ENCODE measurements at places on chromosomes 16 and 17.

- DNase-seq, result no peak
Measured at GRCh38 chr16:81542609-81543570, 98.3 kb downstream of the CMIP start.

GRCh38 chr16:88724855-88725555 is 18.7 kb downstream of the CTU2 start:
- no peak for DNase-seq

- no peak for DNase-seq
Measured at GRCh38 chr17:1174263-1174880, 5.4 kb downstream of the ABR start.

DNA sequence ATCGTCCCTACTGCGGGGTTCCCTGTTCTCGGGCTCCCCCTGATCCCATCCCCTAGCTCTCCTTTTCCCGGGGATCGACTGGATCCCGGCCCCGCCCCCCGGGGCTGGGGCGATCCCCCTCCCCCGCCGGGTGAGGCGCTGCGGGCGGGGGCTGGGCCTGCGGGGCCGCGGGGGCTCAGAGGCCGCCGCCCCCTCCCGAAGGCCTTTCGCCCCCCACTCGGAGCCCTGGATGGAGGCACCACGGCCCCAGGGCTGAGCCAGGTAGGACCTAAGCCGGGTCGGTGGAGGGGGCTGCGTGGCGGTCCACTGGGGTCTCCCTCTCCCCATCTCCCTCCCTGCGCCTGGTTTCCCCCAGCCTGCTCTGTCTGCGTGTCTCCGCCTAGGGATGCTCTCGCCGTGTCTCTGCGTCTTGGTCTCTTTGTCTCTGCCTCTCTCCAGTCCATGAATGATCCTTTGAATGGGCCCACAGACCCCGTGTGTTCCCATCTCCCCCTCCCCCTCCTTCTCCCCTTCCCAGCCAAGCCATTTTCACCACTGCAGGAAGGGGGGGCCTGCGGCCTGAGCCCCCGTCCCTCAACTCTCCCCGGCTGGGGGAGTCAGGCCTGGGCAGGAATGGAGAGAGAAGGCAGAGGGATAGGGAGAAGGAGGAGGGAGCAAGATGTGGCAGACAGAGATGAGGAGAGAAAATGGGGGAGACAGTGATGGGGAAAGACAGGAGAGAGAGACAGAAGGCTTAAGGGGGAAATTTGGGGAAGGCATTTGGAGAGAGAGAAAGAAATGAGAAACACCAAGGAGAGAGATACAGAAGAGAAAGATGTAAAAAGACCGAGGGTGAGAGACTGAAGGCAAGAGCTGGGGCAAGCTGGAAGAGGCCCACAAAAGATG is 1.7 kb upstream of the TMEM256 start:
- DNase-seq, result no peak

DNA sequence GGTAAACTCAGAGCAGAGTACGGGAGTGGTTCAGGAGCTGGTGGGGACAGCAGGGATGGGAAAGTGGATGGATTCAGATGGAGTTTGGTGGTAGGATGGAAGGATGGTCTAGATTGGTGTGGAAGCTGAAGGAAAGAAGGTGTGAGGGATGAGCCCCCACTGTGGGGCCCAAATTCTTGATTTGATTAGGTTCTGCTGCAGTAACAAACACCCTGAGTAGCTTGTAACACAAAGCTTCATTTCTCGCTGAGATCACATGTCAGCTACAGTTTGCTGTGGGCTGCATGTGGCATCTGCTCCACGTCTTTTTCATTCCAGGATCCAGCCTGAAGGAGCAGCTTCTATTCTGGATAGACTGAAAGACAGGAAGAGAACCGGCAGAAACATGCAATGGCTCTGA is 143.8 kb downstream of the IRX3 start:
- no peak for DNase-seq

DNA sequence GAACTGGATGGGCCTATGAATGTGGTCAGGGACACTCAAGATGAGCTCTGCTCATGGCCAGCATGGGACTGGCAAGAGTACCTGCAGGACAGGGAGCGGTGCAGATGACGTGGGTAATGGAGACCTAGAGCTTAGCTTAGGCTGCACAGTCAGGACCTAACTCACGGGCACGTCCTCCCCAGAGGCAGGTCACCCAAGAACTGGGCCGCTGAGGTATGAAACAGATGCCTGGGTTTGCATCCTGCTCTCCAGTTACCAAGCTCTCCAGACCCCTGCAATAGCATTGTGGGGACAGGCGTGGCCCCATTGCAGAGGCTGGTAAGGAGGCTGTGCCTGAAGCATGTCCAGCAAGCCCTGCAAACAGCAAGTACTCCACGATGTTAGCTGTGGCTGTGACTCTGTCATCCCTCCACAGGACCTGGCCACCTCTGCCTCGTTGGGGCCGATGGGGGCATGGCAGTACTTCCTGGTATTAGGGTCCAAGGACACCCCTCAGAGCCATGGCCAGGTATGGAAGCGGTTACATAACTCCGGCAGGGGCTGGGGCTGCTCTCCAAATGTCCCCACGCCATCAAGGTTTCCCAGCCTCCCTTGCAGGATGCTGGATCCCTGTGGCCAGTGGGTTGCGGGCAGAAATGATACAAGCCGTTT is 37.5 kb upstream of the RBFOX3 start:
- DNase-seq, result no peak

GRCh38 chr17:413706-414380 is 61.2 kb upstream of the RPH3AL start:
- no peak for DNase-seq

DNA sequence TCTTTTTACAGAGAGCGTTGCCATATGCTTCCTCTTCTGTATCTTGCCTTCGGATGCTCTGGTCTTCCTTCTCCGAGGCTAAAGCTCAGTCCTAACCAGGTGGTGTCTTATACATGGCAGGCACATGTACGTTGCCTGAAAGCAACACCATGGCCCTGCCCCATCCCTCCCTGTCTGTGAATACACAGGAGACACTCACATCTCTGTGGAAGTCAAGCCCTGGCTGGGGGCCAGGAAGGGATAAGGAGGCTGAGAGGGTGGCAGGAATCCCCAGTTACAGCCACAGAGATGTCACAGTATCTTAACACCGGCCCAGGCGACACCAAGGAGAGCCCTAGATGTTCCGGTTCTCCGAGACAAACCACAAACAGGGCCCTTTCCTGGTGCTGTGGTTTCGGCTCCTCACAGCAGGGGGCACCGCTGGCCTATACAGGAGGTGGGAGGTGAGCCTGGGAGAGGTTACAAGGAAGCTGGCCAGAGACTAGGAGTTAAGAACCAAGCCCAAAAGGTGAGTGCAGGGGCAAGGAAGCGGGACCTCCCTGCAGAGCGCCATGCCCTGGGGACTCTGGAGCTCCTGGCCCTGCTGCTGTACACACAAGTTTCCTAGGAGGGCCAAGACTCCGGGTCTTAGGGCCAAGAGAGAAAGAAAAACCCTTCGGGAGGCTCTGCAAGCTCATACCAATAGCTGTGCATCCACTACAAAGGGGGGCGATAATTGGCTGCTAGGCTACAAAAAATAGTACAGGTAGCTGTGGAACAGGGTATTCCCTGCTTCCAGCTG is 41.7 kb downstream of the SRL start:
- DNase-seq, result peak; percentile 13

- DNase-seq, result peak; percentile 63
Measured at GRCh38 chr16:86072328-86073102, 173.6 kb downstream of the IRF8 start.

DNA sequence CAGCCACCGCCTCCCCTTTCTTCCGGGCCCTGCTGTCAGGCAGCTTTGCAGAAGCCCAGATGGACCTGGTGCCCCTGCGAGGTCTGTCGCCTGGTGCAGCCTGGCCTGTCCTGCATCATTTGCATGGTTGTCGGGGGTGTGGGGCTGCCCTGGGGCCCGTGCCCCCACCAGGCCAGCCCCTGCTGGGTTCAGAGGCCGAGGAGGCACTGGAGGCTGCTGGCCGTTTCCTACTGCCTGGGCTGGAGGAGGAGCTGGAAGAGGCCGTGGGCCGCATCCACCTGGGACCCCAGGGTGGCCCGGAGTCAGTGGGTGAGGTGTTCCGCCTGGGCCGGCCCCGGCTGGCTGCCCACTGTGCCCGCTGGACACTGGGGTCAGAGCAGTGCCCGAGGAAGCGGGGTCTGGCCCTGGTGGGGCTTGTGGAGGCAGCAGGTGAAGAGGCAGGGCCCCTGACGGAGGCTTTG is 5.5 kb upstream of the TGFB1I1 start:
- DNase-seq, result no peak

DNA sequence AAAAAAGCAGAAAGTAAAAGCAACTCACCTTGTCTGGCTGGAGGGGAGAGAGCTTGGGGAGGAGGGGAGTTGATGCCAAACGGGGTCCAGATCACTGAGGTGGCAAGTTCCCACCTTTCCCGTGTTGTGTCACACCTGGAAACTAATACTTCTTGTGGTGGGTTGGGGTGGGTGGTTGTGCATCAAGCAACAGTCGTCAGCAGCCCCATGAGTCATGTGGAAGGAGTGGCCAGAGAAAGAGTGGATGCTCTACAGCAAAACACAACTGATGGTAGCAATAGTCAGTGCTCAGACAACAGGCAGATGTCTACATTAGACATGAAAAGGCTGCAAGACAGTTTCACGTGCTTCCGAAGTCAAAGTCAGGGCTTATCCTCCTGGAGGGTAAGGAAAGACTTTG is 35.4 kb downstream of the ARSG start:
- no peak for DNase-seq

DNA sequence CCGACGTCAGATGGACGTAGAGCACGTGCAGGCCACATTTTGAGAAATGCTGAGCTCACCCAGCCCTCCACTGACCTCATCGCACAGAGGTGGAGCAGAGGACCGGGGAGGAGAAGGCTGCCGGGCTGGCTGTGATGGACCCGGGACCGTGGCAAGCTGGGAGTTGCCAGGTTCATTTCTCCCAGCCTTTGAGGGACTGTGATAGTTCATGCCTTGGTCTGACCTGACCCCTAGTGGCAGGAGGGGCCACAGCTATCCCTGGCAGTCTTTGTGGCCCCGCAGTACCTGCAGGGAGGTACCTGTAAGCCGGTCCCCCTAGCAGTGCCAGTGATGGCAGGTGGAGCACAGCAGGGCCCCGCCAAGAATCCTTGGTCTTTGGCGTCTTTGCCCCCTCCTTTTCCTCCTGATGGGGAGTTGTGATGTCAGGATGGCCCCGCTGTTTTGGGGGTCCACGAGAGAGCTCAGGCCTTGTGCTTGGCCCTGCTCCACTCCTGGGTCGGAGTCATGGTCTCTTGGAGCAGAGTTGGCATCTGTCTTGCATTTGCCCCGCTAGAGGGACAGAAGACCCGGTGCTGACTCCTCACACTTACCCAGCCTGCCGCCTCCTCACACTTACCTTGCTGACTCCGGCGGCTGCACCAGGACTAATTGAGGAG is 50.4 kb downstream of the OR1D5 start:
- peak; percentile 65 for DNase-seq

DNA sequence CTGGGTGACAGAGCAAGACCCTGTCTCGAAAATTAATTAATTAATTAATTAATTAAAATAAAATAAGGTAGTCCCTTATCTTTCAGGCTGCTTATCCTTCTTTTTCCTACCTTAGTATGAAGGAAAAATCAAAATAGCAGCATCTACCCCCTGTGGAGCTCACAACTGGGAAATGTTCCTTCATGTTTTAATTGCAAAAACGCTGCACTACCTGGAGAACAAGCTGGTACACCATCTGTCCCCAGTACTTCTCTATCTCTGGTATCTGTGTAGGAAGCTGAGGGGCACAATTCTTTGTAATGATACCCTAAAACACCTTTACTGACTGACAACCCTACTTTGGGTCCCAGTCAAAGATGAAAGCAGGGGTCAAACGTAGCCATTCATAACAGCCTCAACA is 55.1 kb upstream of the MNT start:
- DNase-seq, result no peak

- DNase-seq, result no peak
Measured at GRCh38 chr17:58621174-58621573, 70.7 kb downstream of the TEX14 start.

- DNase-seq, result no peak
Measured at GRCh38 chr17:47850373-47850691, 631 bp downstream of the SP6 start.

GRCh38 chr16:70663524-70664324 is 17.4 kb downstream of the IL34 start:
- DNase-seq, result no peak

DNA sequence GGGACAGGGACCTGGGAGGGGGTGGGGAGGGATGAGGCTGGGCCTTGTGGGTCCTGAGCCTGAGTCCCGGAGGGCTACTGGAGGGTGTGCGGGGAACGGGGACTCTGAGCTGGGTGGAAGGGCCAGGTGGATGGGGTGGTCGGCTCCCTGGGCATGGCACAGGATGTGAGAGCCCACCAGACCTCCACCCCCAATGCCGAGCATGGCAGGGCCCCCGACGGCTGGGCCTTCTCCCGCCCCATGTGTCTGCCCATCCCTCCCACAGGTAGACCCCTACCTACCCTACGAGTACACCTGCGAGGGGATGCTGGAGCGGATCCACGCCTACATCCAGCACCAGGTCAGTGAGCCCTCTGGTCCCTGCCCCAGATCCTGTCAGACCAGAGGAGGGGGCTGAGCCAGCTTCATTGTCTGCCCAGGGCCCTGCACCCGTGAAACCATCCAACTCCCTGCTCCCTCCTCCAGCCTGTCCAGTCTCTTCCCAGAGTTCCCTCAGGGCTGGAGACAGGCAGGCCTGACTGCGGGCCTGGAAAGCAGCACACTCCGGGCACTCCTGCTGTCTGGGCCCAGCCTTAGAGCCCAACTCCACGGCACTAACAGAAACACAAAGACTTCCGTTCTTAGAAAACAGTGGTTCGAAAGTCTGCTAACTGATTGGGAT is 78.0 kb downstream of the MGAT5B start:
- no peak for DNase-seq

DNA sequence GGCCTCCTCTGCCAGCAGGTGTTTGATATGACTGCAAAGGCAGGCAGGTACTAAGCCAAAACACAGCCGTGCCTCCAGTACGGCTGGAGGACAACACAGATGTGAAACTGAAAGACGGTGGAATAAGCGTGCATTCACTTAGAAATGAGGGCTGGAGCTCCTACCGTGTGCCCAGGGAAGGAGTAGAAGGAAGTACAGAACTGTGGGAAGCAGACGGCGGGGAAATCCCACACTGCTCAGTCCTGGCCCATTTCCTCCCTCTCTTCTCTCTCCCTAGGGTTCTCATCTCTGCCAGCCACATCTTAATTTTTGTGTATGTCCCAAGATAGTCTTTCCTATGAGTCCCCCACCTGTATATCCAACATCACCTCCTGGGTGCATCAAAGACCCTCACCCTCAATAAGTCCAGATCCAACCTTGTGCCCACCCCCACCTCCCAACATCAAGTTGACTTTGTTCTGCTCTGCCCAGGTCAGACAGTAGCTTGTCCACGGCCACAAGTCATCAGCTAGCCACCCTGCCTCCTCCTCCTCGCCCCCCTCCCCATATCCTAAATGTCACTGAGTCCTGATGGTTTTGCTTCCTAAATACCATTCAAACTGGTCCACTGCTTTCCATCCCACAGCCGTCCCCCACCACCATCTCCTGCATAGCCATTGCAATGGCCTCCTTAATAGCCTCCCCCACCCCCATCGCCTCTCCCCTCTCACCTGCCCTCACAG is 77.1 kb upstream of the RPL38 start:
- no peak for DNase-seq

GRCh38 chr17:73938706-73939105 is 264.8 kb upstream of the RPL38 start:
- no peak for DNase-seq
